Activated CD4-positive, alpha-beta T cell treated with anti-CD3 and anti-CD28 coated beads for 48 hours (primary cell): ENCODE measurements at places on chromosomes 13 and 19.
A peak's percentile ranks its signal among the peaks of the same experiment; 100 is the strongest.

GRCh38 chr19:52648336-52649016 is 10.3 kb upstream of the ZNF83 start:
- DNase-seq = no peak

GRCh38 chr13:102977471-102977870 is 88.7 kb downstream of the SLC10A2 start:
- no peak for DNase-seq

- no peak for DNase-seq
These were observed 22.6 kb downstream of the MED4 start for GRCh38 chr13:48072304-48072703.

DNA sequence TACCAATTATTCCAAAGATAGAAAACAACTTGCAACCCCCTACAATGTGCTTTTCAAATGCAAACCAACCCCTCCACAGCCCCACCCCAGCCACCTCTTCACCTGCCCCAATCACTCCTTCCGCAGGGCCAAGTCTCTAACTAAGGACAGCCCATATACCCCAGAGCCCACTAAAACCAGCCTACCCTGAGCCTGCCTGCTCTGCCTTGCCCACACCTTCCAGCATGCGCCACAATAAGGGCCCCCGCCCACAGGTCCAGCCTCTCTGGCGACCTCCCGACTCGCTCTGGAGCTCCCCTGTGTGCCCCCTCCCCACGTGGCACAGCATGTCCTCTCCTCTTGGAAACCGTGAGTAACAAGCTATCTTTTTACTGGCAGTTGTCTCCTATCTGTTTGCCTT is 42.8 kb upstream of the MEDAG start:
- DNase-seq = no peak

DNA sequence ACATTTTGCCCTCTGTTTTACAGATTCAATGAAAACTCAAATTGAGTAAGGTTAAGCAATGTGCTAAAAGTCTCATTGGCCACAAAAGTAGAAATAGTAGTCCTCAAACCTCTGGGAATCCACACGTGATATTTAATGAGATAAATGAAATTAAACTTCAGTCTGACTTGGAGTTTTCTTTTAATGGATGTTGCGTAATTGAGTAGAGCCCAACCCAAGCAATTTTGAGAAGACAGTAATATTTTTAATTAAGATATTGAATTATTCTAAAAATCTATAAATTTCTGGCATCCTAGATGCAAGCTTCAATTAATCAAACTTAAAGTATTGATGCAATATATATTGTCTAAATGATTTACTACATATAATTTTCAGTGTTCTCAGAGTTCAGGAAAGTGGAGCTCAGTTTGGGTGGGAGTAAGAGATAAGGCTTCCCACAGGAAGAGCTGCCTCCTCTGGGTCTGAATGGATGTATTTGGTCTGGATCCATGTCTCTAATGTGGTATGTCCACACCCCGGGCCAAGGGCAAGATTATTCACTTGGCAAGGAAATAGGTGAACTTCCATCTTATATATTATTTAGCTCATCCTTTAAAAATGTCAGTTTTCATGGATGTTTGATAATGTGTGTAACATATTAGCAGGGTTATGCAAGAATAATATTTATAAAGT is 6.9 kb downstream of the MBNL2 start:
- DNase-seq = no peak

DNA sequence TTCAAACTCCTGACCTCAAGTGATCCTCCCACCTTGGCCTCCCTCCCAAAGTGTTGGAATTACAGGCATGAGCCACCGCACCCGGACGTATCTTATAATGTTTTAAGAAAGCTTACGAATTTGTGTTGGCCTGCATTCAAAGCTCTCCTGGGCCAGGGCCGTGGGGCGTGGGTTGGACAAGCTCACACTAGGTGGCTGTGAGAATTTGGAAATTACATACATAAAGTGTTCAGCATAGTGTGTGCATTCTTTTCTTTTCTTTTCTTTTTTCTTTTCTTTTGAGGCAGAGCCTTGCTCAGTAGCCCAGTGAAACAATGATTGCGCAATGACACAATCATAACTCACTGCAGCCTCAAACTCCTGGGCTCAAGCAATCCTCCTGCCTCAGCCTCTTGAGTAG is 2.6 kb downstream of the ZSWIM4 start:
- DNase-seq = no peak

- DNase-seq = peak; percentile 50
These were observed 2.4 kb downstream of the PPP1R13L start for GRCh38 chr19:45402298-45403061.

- peak; percentile 84 for DNase-seq
These were observed 1.3 kb upstream of the PPAN start for GRCh38 chr19:10104665-10105508.

DNA sequence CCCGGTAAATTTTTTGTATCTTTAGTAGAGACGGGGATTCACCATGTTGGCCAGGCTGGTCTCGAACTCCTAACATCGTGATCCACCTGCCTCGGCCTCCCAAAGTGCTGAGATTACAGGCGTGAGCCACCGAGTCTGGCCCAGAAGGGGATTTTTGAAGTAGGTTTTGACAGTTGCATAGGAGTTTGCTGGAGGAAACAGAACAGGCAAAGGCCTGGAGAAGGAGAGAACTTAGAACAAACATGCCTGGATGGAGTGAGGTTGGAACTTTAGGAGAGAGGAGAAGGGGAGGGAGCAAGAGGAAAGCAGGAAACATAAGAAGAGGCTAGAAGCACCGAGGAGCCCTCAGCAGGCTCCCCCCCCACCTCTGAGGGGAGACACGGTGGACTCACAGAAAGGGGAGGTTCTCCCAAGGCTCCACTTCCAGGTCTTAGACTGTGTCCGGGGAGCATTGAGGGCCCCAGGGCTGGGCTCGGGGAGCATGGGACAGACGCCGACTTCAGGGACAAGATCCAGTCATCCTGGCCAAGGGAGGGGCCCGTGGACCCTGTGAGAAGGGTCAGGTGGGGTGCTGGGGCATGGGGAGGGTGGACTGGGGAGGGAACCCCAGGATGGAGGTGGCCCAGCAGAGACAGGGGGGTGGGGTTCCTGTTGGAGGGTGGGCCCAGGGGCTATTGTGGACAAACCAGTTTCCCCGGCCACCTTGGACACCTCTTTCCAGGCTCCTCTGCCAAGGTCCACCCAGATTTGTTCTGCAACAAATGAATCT is 1.8 kb upstream of the FBN3 start:
- DNase-seq = no peak

GRCh38 chr13:110855363-110855762 is 59.5 kb downstream of the ANKRD10 start:
- no peak for DNase-seq

DNA sequence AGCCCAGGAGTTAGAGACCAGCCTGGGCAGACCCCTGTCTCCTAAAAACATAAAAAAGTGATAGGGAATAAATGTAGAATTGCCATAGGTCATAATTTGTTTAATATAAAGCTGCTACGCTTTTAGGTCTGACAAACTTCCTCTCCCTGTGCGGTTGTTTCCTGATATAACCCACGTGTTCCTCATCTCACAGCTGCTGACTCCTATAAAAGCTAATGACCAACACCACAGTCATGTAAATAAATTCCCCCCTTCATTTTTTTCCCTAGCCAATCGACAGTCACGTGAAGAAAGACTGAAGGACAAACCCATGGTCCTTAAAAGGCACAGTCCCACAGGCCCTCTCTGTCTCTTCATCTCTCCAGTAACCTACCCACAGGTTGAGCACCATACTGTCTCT is 27.5 kb downstream of the ZNF266 start:
- no peak for DNase-seq

DNA sequence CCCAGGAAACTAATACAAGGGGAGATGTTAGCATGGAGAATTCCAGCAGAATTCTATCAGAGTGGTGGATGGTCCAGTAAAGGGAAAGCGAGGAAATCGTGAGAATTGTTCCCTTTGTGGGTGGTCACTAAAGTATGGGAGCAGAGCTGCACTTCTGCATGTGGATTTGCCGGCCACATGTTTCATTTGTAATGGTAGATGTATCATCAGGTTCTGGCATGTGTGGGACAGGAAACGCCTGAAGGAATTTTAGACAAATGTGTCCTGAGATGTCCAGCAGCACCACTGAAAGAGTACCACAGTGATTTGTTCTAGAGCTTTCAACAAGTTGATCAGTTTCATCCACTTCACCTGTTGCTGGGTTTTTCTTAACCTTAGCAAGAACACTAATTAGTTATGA is 308.4 kb downstream of the SHISA2 start:
- DNase-seq = no peak

GRCh38 chr19:17358395-17358794 is 18.7 kb downstream of the PLVAP start:
- DNase-seq = no peak

- no peak for DNase-seq
These were observed 87.6 kb downstream of the ARHGEF7 start for GRCh38 chr13:111202745-111203144.

GRCh38 chr13:20291675-20292074 is 59.6 kb upstream of the GJB6 start:
- no peak for DNase-seq

- DNase-seq = no peak
These were observed 12.8 kb downstream of the KCTD12 start for GRCh38 chr13:76873445-76873844.

DNA sequence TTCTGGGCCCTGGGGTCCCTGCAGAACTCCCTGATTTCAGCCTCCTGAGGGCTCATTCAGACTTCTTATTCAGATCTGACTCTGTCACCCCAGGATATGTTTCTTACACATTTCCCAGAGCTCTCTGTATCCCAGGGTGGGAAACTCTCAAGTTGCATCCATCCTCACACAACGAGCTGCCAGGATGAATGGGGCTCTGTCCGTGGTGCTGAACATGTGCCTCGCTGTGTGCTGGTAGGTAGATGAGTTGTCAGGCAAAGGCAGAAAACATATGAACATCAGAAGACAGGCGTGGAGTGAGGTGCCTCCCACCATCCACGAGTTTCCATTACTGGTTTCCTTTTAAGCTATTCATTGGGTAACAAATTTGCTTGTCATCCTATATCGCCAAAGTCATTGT is 11.4 kb upstream of the IGFL1 start:
- DNase-seq = peak; percentile 57

GRCh38 chr19:4428326-4428975 is 26.0 kb downstream of the CHAF1A start:
- no peak for DNase-seq

DNA sequence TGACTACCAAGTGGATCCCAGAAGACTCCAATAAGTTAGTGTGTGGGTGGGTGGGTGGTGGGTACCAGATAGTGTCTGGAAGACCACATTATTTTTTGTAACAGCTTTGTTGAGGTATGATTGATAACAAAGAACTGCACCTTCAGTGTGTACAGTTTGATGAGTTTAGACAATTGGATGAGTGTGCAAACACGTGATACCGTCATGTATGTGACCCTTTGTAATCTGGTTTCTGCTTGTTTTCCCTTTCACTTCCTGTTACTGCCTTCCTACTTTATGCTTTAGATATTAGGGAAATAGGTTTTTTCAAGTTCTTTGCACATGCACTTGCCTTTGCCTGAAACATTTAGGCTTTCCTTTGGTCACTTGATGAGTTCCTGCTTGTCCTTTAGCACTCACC is 8.5 kb downstream of the RPL21 start:
- DNase-seq = no peak

GRCh38 chr19:31013384-31014020 is 335.7 kb downstream of the TSHZ3 start:
- no peak for DNase-seq

DNA sequence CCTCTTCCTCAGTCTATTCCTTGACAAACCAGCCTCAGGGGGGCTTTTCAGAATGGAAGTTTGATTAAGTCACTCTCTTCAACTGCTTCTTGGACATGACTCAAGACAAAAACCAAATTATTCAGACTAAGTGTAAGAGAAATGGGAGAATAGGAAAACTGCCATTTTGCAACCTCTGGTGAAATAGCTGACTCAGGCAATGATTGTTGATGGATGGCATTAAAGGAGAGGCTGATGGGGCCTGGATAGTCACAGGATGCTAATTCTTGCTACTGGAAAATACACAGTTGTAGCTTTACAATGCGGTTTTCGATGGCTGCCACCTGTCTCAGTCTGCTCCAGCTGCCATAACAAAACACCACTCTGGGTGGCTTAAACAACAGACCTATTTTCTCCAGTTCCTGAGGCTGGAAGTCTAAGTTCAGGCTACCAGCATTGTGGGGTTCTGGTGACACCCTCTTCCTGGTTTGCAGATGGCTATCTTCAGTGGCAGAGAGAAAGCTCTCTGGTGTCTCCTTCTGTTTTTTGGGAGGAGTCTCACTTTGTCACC is 6.1 kb downstream of the NOSIP start:
- DNase-seq = no peak

GRCh38 chr13:26308836-26309235 is 54.9 kb downstream of the CDK8 start:
- no peak for DNase-seq

GRCh38 chr19:14055396-14055795 is 6.5 kb downstream of the PALM3 start:
- DNase-seq = no peak

- DNase-seq = no peak
These were observed 13.1 kb upstream of the NOTCH3 start for GRCh38 chr19:15213715-15214381.

GRCh38 chr19:53813996-53814395 is 10.1 kb downstream of the NLRP12 start:
- DNase-seq = no peak

DNA sequence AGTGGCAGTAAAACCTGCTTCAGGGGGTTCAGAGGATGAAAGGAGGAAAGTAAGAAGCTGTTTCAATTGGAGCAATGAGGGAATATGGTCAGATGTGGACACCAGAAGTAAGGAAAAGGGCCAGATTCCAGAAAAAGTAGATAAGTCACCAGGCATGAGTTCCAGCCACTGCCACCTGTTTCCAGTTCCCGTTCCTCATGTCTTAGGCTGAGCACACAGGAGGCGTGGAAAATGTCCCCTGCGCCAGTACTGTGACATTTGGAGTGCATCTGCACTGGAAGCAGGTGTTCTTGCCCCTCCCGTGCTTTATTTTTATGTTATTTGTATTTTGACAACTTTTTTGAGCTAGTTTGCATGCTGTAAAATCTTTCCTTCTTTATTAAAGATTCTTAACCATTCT is 25.3 kb downstream of the LMO7 start:
- no peak for DNase-seq

GRCh38 chr13:20565115-20565736 is 1.7 kb upstream of the IFT88 start:
- DNase-seq = peak; percentile 8

DNA sequence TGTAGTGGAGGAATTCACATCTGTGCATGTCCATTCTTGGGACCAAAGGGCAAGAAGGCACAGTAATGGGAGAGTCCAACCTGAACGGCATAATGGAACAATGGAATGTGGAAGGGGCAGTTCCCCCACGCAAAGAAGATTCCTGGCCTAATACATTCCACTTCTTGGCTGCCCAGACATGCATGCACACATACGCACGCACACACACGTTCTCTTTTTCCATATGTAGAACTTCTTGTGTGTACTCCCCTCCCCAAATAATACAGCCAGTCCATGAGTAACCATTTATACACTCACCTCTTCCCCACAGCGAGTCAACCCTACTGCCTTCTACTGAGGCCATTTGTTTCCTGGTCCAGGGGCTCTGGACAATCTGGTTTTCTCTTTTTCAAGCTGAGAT is 6.0 kb upstream of the STK24 start:
- no peak for DNase-seq

GRCh38 chr19:23823952-23824389 is 65.3 kb upstream of the ZNF681 start:
- DNase-seq = peak; percentile 27
